ENCODE measurements at places on chromosomes 2 and 18. TPM values are rescaled to one million over a fixed set of nuclear protein-coding genes. Genes with fewer than 3 reads are reported as not detected.
A peak's percentile ranks its signal among the peaks of the same experiment; 100 is the strongest.

DNA sequence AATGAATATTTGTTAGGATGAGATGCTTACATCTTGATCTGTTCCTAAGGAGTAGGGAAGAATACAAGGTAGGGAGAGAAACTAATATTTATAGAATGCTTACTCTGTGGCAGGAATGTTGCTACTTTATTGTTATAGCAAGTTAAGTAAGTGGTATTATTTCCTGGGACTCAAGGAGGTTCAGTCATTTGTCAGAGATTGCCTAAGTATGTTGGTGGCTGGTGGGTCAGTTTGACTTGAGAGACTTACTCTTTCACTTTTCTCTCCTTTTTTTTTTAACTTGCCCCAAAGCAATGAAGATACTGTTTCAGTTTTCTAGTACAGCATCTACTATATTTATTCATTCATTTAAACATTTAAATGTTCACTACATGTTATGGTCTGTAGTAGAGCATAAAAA lies 209.2 kb upstream of the STON1 start:
- DNase-seq = no peak

FRZB gene
- total RNA-seq = 5.9 TPM

LDLRAD4 gene
- 41.0 TPM for total RNA-seq

DNA sequence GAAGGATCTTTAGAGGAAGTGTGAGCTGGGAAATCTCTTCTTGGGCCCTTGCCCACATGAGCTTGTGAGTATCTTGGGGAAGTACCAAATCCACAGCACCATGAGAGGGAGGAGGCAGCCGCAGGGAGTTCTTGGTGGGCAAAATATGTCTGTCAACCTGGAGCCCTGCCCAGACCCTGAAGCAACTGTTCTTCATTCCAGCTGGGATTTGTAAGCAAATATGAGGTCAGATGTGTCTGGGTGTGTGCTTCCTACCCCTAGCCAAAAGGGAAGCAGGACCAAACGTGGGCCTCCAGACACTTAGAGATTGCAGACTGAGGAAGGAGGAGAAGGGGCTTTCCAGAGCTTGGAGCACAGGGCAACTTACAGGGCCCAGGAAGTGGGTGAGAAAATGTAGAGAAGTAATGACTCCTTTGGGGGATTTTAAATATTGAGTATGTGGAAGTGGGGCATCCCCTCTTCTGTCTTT lies 41.9 kb downstream of the TMEM247 start:
- peak; percentile 45 for DNase-seq

GRCh38 chr2:102455061-102455670 lies 17.9 kb upstream of the SLC9A4 start:
- DNase-seq = no peak

EFHD1 gene
- total RNA-seq = 2.2 TPM

TSPYL6 gene
- total RNA-seq = not detected

GRCh38 chr2:211258646-211259335 lies 702.4 kb downstream of the CPS1 start:
- no peak for DNase-seq

DNA sequence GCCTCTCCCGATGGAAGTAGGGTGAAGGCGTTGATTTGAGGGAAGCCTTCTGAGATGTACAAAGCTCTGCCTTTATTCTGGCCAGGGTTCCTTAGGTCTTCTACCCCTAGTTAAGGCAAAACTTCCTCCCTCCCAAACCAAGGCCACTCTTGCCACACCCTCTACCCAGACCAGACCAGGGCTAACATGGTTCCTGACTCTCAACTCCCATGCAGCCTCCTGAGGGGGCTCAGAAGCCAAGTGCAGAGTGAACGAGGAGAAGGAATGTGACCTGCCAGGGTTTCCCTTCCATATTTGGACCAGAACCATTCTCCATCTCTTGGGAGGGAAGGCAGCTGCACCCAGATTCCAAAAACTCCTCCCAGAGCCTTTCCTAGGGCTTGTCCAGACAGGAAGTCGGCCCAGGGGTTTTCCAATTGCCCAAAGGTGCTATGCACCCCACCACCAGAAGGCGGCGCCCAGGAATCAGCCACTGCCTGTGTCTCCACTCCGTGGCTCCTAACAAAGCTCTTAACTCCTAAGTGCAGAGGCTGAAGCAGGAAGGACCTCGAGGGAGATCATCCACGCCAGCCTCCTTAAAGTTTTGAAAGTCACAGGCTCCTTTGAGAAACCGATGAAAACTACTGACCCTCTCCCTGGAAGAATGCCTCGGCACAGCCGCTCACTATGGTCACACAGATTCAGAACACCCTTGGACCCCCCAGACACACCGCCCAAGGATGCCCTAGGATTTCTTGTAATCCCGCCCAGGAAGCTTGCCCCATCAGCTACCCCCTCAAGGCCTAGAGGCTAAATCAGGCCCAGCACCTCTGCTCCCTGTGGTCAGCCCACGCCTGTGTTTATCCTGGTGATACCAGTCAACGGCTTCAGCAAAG lies 157.8 kb downstream of the SMAD2 start:
- peak; percentile 64 for DNase-seq

STPG4 gene
- total RNA-seq = 0.63 TPM

GRCh38 chr2:239202343-239202742 lies 198.5 kb downstream of the HDAC4 start:
- DNase-seq = no peak

CRYBA2 gene
- 1.2 TPM for total RNA-seq

ITGA6 gene
- 192 TPM for total RNA-seq

GRCh38 chr18:63322206-63322605 lies 2.6 kb upstream of the BCL2 start:
- DNase-seq = no peak

KCNJ3 gene
- total RNA-seq = 0.54 TPM

- no peak for DNase-seq
These were observed 74.4 kb downstream of the ANKRD44 start for GRCh38 chr2:197236159-197236558.

DNA sequence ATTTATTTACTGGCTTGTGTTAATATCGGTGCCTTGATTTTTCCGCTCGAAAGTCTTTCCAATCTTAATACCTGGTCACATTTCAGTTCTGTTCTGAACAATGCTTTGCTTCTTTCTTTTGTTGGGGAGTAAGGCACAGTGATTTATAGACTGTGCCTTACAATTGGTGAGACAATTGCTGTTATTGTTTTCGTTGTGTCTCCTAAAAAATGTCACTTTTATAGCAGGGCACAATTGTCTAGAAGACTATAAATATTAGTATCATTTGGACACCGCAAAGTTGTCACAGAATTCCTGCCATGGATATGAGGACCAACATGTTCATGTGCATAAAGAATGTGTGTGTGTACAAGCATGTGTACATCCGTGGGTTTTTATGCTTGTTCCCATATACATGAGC lies 231.9 kb downstream of the INSIG2 start:
- DNase-seq = no peak

GRCh38 chr2:9897846-9898245 lies 53.6 kb upstream of the GRHL1 start:
- DNase-seq = no peak

DNA sequence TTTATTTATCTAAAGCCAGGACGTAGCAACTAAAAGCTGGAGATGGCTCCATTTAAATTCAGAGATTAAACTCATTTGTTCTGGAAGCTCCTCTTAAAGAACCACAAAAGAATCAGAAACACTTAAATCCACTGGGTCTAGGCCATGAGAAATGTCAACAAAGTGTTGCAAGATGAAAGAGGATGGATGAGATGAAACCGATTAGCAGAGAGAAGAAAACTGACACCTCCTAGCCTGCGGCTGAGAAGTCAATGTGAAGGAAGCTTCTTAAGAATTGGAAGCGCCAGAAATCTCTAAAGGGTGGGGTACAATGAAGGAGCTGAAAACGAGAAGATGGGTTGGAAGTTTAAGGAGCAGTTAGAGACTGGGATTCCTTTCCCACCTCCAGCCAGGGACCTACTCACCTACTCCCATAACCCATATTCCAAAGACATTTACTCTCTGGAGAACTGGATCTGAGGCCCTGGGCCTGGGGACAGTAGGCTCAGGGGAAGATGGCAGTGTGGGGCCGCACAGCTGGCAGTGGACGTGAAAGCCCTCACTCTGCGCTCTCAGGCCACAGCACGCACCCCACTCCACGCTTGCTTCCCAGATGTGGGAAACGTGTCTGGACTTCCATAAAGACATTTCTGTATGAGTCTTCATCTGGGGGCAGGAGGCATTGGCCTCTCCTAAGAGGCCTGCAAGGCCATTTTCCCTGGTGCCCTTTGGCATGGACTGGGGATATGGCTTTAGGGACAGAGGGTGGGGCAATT lies 188.4 kb downstream of the LOXHD1 start:
- DNase-seq = no peak

DNA sequence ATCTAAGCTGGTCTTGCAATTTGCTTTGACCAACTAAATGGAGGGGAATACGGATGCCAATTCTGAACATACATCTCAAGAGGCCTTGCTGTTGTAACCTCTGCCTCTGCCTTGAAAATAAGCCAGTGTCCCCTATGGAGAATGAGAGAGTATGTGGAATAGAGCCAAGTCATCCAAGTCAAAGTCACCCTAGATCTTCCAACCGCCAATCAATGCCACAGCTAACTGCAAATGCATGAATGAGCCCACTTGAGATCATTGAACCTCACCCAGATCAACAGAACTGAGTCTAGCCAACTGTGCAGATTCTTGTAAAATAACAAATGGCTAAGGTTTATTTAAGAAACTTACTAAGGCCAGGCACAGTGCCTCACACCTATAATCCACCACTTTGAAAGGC lies 139.8 kb upstream of the TANK start:
- DNase-seq = no peak

MEIS1 gene
- total RNA-seq = 23.2 TPM

GRCh38 chr2:31067259-31067658 lies 71.0 kb downstream of the GALNT14 start:
- DNase-seq = no peak

MAP3K19 gene
- total RNA-seq = not detected

DNA sequence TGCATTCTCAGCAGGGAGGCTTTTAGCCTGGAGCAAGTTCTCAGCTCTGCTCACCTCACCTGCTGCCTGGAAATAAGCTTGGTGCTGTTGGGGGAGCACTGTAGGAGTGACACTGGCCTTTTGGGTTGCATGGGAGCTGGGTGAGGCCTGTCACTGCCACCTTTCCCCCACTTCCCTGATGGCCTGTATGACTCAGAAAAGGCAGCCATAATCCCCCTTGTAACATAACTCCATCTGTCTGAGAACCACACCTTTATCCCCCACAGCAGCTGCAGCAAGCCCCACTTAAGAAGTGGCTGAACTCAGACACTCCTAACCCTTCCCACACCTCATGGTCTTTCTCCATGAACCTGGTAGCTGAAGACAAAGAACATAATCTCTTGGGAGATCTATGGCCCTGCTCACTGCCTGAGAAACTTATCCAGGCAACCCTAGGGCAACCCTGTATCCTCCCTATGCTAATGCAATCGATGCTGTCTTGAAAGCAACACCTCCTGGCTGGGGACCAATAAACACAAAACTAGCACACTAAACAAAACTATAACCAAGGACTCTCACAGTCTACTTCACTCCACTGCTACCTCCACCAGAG lies 258.9 kb upstream of the OSR1 start:
- no peak for DNase-seq

SERPINB12 gene
- total RNA-seq = not detected

- peak; percentile 72 for DNase-seq
These were observed at the start of gene TMEM237 for GRCh38 chr2:201643216-201643890. Gene TMEM237, minus strand, starts transcription at chr2:201643503. Its CDS starts 103 bp downstream, at chr2:201643400.

GRCh38 chr2:230134496-230135129 lies 65.9 kb upstream of the SLC16A14 start:
- no peak for DNase-seq

DNA sequence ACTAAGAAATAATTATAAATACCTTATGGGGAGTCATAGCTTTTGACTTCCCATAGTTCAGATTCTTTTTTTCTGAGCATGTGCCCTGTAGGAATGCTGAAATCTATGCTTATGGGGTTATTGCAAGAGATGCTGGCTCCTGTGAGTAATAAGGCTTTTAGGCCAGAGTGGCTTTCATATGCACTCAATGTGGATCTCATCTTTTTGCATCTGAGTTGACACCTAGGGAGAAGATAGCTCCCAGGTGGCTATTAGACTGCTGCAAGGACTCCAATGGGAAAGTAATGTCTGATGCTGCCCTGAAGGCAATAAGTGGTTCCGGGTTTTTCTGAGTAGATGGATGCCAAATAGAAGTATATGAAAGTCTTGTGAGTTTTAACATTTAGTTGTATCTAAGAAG lies 21.0 kb downstream of the DNAH6 start:
- DNase-seq = no peak

DNA sequence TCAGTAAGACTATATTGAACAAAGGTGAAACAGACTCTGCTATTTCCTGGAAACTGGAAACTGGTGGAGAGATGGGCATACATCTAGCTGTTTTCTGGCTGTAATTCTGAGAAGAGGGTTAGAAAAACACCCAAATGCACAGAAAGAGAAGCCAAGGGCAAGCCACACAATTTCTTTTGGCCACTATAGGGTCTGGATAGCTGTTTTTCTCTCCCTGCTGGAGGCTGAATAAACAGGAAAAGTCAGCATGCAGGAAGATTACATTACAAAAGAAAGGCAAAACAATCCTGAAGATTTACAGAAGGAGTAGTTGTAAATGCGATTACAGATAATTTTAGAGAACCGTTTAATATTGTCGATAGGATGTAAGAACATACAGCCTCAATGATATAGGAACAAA lies 186.2 kb upstream of the REG3G start:
- DNase-seq = no peak

GRCh38 chr18:3911413-3911812 lies 461.4 kb downstream of the TGIF1 start:
- DNase-seq = no peak

GRHL1 gene
- 2.0 TPM for total RNA-seq

SKOR2 gene
- not detected for total RNA-seq

DNA sequence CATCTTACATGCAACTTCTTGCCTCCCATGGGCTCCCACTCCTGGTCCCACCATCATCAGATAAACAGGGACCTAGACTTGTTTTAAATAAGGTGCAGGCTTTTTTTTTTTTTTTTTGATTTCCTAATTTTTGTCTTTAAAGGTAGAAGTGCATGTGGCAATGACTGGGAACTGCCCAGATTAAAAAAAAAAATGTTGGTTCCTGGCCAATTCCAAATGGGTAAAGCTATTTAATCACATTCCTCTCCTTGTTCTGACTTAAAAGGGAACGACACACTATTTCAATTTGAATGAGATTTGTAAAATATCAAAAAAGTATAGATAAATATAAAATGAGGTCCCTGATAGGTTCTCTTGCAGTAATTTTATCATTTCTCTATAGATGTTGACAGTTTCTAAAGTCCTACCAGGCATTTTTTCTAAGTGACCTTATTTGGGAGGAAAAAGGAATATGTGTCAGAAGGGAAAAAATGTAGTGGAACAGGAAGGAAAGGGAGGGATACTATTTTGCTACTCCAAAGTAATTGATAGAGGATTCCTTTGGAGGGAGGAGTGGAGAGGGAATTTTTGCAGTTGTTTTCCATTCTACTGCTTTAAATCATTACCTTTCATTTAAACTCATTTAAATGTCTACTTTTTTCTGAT lies 43.3 kb downstream of the DDX1 start:
- DNase-seq = no peak

CFAP210 gene
- total RNA-seq = not detected

DNA sequence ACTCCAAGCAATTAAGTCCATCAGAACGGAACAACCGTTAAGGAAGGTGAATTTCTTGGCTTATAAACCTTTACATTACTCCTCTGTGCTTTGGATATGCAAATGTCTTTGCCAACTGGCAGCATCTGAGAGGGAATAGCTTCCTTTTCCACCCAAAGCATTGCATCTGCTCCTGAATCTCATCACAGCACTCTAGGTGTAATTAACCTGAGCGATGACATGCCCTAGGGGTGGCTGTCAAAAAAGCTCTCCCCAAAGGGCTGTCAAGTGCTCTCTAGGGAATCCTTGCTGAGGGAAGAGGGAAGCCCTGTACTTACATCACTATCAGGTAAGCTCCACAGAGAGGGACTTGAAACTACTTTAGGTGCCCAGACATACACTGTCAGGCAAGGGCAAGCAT lies 5.5 kb upstream of the SMARCAL1 start:
- DNase-seq = no peak

GRCh38 chr2:157839162-157839801 lies 36.8 kb downstream of the ACVR1 start:
- DNase-seq = no peak
